ENCODE measurements at places on chromosomes 5 and 9. TPM values are rescaled to one million over a fixed set of nuclear protein-coding genes. Genes with fewer than 3 reads are reported as not detected.

The ANKRD20A1 gene
- total RNA-seq, result 4.2 TPM

The PTGS1 gene
- 9.4 TPM for total RNA-seq

The ENTREP1 gene
- 8.6 TPM for total RNA-seq

DNA sequence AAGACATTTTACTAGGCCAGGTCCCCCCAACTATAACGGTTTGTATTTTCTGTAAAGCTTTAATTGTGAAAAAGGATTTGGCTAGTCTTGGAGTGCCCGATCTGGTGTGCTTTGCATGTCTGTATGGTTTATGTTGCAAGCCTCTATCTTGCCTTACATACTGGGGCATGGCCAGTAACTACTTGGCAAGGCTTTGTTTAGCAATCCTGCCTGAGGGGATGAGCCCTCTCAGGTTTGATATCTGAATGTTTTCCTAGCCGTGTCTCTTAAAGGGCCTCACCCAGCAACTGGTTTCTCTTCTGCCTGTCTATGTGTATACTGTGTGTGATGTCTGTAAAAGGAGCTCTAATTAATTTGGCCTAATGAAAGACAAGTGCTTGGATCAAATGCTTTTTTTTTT lies 61.3 kb upstream of the SPINK5 start:
- no peak overlapping the region for H3K27ac ChIP-seq
- no peak overlapping the region for H3K4me3 ChIP-seq
- no peaks in the 10 kb centered on the region for H3K36me3 ChIP-seq
- no peak for DNase-seq
- no peaks in the 10 kb centered on the region for H3K4me1 ChIP-seq
- no peaks in the 10 kb centered on the region for H3K27me3 ChIP-seq

DNA sequence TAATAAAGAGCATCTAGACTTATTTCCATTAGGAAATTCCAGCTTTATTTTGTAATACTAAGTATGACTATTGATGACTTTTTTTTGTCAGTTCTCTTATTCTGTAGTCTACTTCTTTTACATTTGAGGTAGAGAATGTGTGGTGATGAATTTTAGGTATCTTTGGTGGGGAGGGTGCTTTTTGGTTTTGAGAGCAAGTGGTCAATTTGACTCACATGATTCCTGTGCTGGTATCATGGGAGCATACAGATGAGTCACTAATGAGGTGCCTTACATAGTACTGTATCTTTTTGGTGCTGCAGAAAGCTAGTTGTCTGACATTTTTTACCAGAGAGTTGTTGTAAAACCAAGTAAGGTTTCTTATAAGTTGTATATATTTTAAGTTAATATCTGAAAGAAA lies 35.3 kb downstream of the ERBIN start:
- no peak for DNase-seq
- H3K27me3 ChIP-seq, result no peaks in the 10 kb centered on the region
- H3K4me1 ChIP-seq, result peaks cover 16% of the 10 kb centered on the region
- no peaks in the 10 kb centered on the region for H3K36me3 ChIP-seq
- no peak overlapping the region for H3K27ac ChIP-seq

- DNase-seq, result peak; percentile 85
- H3K27me3 ChIP-seq, result peaks cover 84% of the 10 kb centered on the region
- no peak overlapping the region for H3K27ac ChIP-seq
- peak overlapping the region; percentile 17 for H3K4me3 ChIP-seq
- H3K4me1 ChIP-seq, result no peaks in the 10 kb centered on the region
Measured at GRCh38 chr5:55226027-55226933, 835 bp downstream of the MCIDAS start.

DNA sequence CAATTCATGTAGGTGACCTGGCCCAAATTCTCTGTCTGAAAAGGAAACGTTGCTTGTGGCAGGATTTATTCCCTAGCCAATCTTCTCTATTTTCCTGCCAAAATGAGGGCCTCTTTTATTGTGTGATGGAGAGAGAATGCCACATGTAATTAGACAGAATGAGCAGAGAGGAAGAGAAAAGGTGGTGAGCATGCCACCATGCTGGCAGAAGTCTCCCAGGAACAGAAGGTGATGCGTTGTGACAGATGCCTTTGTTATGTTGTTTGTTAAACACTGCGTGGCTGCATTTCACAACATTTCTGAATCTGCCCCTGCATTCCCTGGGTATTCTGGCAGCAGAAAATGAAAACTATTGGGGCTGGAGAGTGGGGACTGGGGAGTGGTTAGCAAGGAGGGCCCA lies 577.6 kb downstream of the TLR4 start:
- DNase-seq, result no peak
- H3K27me3 ChIP-seq, result no peaks in the 10 kb centered on the region
- no peaks in the 10 kb centered on the region for H3K4me1 ChIP-seq
- H3K36me3 ChIP-seq, result no peaks in the 10 kb centered on the region

DNA sequence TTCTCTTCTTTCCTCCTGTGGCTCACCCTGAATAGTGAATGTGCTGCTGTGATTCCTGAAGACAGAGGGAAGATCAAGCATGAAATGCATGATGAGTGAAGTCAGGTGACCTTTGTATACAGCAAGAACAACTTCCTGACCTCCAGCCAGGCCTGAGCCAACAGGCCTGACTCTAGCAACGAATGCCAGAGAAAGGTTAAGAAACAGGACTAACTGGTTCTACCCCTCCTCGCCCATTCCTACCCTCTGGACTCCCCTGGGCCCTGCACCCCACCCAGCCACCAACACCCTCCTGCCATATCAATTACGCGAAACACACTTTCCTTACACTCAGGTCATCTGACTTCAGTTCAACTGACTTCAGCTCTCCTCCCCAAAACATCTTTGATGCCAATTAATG lies 4.9 kb downstream of the SUSD1 start:
- no peaks in the 10 kb centered on the region for H3K36me3 ChIP-seq
- H3K4me1 ChIP-seq, result peaks cover 27% of the 10 kb centered on the region
- no peak overlapping the region for H3K4me3 ChIP-seq
- no peak for DNase-seq

- no peaks in the 10 kb centered on the region for H3K4me1 ChIP-seq
- H3K4me3 ChIP-seq, result peak overlapping the region; percentile 48
- H3K27me3 ChIP-seq, result no peaks in the 10 kb centered on the region
- no peak overlapping the region for H3K27ac ChIP-seq
- no peaks in the 10 kb centered on the region for H3K36me3 ChIP-seq
Measured at GRCh38 chr9:123834889-123835562, 94.9 kb downstream of the DENND1A start.

GRCh38 chr5:121630402-121630801 lies 221.3 kb upstream of the FTMT start:
- no peak for DNase-seq
- no peak overlapping the region for H3K4me3 ChIP-seq
- no peaks in the 10 kb centered on the region for H3K4me1 ChIP-seq
- H3K27ac ChIP-seq, result no peak overlapping the region
- H3K36me3 ChIP-seq, result no peaks in the 10 kb centered on the region
